ENCODE measurements at places on chromosomes 2 and 18.

- no peak for DNase-seq
Measured at GRCh38 chr2:142315346-142315745, 184.5 kb upstream of the LRP1B start.

- DNase-seq, result no peak
Measured at GRCh38 chr2:95372216-95372829, 30.2 kb upstream of the FAHD2A start.

- DNase-seq, result no peak
Measured at GRCh38 chr2:104769096-104769495, 84.8 kb upstream of the POU3F3 start.

DNA sequence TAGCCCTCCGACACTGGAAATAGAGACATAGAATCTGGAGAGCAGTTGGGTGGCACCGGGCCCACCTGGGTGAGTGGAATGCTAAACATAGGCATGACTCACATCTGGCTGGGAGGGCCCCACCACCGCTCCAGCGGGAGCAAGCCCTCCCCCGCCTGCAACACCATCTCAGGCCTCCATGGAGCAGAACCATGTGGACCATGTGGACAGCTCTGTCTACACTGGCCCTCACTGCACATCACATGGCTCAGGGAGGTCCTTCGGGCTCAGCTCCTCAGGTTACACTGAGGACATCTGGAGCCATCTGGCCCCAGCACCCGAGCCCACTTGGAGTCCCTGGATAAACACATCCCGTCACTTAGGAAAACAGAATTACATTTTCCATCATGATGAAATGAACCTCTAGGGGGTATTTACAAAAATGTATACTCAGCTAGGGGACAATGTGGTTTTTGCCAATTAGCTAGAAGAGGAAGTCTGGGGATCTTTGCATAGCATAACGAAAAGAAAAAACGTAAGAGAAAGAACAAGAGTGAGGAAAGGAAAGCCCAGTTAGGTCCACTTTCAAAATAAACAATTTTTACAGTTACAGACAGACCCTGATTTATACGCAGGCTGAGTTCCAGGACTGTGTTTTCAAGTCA, 30.7 kb upstream of the MLPH start:
- no peak for DNase-seq

GRCh38 chr2:26035090-26035743, 1.3 kb downstream of the RAB10 start:
- no peak for DNase-seq

DNA sequence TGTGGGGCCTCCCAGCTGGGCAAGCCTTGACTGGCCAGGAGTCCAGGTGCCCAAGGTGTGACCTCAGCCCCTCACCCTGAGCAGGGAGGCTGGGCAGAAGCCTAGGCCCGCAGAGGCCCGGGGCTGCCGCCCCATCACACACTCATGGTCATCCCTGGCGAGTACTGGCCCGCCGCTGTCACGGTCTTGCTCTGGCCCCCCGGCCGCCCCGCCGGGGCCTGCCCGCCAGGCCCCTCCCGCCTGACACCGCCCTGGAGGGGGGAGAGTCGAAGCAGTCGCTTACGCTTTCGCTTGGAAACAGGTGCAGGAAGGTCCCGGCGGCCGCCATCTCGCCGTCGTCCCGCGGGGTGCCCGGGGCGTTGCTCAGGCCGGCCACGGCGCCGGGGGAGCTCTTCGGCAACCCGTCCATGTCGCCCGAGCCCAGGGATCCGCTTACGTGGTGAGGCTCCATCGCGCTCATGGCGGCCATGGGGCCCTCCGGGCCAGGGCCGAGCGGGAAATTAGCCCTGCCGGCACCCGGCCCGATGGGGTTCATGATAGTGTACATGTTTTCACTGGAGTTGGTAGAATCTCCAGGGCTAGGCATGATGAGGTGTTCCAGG, 26.6 kb upstream of the ANKRD62 start:
- no peak for DNase-seq

- DNase-seq, result no peak
Measured at GRCh38 chr2:88658881-88659537, 31.7 kb upstream of the EIF2AK3 start.

- no peak for DNase-seq
Measured at GRCh38 chr18:32868406-32868805, 95.6 kb upstream of the KLHL14 start.

- no peak for DNase-seq
Measured at GRCh38 chr18:3478262-3478978, 28.4 kb downstream of the TGIF1 start.

- no peak for DNase-seq
Measured at GRCh38 chr2:95356821-95357700, 45.4 kb upstream of the FAHD2A start.

GRCh38 chr2:47057687-47058002, 97.5 kb downstream of the STPG4 start:
- DNase-seq, result no peak

- DNase-seq, result no peak
Measured at GRCh38 chr2:135997380-135997779, 12.0 kb upstream of the DARS1 start.

DNA sequence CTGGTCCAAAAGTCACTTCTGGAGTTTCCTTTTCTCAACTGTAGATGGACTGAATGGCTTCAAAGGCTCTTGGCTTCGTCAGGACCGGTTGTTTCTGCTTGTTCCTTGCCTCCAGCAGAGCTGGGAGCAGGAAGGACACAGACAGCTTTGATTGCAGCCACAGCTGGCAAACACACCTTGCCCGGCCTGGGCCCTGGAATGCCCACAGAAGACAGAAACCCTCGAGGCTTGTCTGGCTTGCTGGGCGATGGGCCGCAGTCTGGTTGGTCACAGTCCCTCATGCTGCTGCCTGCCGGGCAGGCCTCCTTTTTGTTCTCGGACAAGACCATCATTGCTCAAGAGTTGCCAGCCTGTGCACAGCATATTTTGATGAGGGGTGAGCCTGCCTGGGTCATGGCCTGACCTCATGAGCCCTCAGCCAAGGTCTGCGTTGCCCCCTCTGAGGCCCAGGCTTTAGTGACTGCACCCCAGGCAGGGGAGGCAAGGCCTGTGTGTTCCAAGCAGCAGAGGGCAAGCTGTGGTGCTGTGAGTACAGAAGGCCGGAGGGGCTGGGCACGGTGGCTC, 37.8 kb downstream of the ATP6V1C2 start:
- no peak for DNase-seq

DNA sequence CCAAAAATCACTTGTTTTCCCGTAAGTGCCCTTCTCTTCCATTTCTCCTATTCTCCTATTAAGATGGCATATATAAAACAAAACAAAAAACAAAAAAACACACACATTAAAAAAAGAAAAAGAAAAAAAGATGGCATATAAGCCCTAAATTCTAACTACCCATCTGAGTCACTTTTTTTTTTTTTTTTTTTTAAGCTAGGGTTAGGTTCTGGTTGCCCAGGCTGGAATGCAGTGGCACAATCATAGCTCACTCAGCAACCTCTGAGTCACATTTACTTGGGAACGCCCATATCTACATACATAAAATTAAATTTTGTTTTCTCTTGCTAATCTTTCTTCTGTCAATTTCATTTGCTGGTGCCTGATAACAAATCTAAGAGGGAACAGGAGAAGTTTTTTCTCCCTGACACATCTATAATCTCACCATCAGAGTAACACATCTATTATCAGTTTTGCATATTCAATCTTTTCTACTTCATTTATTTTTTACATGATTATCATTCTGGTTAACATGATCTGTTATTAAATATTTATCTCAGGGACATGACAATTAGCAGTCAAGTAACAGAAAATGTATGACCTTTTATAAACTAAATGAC, 52.1 kb downstream of the EEF1B2 start:
- no peak for DNase-seq

GRCh38 chr18:24530630-24531111, 70.2 kb downstream of the HRH4 start:
- DNase-seq, result no peak

DNA sequence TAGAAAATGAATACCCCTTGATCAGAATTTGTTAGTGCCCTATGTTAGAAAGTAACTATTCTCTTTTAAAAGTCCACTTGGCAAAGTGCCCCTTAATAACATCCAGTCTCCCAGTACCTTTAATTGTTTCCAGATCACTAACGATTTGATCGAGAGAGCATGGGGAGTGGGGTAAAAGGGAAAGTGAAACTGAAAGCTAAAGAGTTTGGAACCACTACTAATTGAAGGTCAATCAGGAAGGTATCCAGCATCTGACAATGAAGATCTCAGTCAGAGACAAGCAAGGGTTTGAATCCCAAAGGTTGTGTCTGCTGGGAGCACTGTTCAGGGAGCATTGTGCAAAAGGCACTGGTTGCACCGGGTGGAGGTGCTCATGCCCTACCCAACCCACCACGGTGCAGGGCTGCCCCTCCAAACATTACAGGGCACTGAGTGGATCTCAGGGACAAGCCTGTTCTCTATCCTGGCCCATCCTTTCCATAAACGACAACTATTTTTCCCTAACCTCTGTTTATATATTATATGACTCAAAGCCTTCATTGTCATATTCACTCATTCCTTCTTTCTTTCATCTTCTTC, 14.6 kb upstream of the RIT2 start:
- no peak for DNase-seq

- no peak for DNase-seq
Measured at GRCh38 chr2:239360421-239361310, 40.2 kb downstream of the HDAC4 start.

DNA sequence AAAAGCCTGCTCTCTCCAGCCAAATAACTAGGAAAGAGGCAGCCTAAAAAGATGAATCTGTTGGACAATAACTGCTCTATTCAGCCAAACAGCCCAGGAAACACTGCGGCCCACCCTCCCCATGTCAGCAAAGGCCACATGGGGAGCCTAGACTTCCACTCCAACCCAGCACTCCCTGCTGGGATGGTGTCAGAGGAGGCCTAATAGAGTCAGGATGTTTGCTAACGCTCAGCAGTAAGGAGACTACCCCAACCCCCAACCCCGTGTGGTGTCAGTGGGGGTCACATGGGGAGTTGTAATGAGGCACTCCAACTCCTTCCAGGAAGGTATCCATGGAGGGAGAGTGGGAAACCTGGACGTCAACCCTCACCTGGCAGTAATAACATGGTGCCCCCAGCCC, 41.6 kb downstream of the ZBTB7C start:
- no peak for DNase-seq

- no peak for DNase-seq
Measured at GRCh38 chr2:47719099-47719498, 63.8 kb upstream of the MSH6 start.

- DNase-seq, result no peak
Measured at GRCh38 chr2:234898534-234899053, 53.2 kb upstream of the SH3BP4 start.

GRCh38 chr2:105752691-105753358, 8.1 kb downstream of the NCK2 start:
- no peak for DNase-seq

DNA sequence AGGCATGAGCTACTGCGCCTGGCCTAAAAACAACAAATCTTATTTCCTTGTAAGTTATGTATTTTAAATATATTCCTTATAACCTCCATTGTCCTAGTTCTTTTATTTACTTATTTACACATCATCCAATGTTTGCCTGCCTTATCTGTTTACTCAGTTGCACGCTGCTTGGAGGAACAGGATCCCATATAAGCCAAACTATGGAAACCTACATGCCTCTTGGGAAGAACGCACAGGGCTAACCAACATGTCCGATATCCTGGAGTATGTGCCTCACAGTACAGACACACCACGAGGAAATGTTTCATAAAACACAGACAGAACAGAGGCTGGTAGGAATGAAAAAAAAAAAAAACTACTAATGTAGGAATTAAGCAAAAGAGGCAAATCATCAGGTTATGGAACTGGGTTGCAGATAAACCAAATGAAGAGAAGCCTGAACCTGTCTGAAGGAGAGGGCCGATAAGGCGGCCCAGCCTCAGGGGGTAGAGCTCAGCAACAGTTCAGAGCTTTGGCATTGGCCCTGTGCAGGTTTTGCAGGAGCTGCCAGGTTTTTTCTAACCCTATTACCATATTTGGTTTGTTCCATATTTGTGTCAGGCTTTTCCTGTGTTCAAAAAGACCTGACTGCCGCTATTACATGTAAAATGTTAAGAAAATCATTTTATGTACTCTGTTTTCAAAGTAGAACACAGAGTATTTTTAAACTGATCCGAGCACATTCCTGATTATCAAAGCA, 19.9 kb upstream of the SP3 start:
- no peak for DNase-seq

GRCh38 chr2:239887604-239888003, 137.5 kb downstream of the NDUFA10 start:
- DNase-seq, result no peak

GRCh38 chr2:202102425-202103000, 29.5 kb downstream of the KIAA2012 start:
- no peak for DNase-seq

- no peak for DNase-seq
Measured at GRCh38 chr18:50836521-50836957, 16.7 kb upstream of the MRO start.

DNA sequence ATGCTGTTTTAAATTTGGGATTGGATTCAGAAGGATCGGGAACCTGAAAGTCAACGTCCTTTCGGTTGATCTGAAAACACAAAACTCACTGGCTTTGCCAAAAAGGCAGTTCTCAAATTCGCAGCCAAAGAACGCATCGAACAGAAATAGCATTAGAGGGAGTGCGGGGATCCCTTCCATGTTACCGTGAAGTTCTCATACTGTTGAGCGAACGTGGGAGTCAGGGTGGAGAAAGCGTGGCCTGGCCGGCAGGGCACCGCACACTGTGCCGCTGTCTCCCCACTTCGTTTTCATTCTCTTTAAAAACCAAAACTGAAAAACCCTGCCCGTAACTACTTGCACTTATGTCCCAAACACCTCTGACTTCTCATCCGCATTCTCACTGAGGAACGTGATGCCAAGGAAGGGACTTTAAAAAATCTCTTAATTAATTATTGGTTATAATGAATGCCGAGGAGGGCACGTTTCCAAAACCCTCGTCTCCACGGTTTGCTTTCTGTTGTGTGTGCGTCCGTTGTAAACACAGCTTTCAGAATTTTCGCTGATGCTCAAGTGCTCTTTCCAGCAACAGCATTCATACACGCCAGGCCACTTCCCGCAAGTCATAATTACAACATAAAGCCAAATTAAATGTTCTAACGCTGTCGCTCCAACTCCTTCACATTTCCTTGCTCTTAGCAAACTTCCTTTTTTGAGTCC, 60.9 kb upstream of the TWIST2 start:
- DNase-seq, result no peak

DNA sequence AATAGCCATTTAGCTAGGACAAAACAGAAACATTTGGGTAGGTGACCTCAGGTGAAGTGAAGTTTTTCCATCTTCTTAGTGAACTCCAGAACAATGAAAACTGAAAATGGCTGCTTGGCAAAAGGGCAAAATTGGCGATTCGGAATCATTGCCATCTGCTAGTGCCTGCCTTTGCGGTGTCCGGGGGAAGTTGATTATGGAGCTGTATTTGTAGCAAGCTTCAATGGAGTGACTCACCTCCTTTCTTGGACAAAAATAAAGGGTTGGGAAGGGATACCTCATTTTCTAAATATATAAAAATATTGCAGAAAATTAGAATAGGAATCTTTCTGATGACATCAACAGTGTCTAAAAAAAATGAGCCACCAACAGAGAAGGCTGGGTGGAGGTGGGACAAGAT, 460.5 kb downstream of the TGIF1 start:
- DNase-seq, result no peak

DNA sequence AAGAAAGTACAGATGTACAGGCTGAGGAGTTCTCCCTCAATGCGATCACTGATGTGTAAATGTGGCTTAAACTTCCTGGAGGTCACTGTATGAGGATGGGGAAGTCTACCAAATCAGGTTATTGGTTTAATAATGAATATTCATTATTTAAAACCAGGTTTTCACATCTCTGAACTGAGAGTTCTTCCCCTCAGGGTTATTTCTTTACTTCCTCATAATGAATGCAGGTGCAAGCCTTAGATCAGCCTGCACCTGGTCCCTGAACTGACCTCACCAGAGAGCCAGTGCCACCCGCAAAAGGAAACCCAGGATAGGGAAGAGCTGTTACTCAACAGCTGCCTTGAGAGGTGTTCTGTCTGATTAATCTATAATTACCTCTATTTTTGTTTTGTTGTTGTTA, 369.0 kb downstream of the EPHA4 start:
- no peak for DNase-seq

All from stimulated activated CD4-positive, alpha-beta T cell treated with anti-CD3 and anti-CD28 coated beads, Interleukin-15, amount 100 ng/mL, for 48 hours (primary cell).